T-cell (primary cell): ENCODE measurements at places on chromosomes 5 and 9. TPM values are rescaled to one million over a fixed set of nuclear protein-coding genes. Genes with fewer than 3 reads are reported as not detected.

Gene AGPAT2
- total RNA-seq = 13.0 TPM

Gene PRR7
- 9.5 TPM for total RNA-seq

Gene SDHA
- total RNA-seq = 138 TPM

Gene GABRA6
- total RNA-seq = not detected

Gene TRPM6
- not detected for total RNA-seq
